ENCODE measurements at places on chromosomes 12 and 14. TPM values are rescaled to one million over a fixed set of nuclear protein-coding genes. Genes with fewer than 3 reads are reported as not detected.

GRCh38 chr12:94575024-94575423 lies 75.3 kb downstream of the TMCC3 start:
- no peak for DNase-seq

- no peak for DNase-seq
Measured at GRCh38 chr14:93231129-93231979, 24.3 kb downstream of the UBR7 start.

- no peak for DNase-seq
Measured at GRCh38 chr12:89693639-89694202, 14.9 kb downstream of the ATP2B1 start.

- peak; percentile 79 for DNase-seq
Measured at GRCh38 chr12:95574799-95575452, 23.6 kb upstream of the USP44 start.

The KRT6B gene
- total RNA-seq = not detected

- DNase-seq = no peak
Measured at GRCh38 chr14:50037852-50038251, 78.5 kb downstream of the VCPKMT start.

GRCh38 chr14:89469210-89470198 lies 52.5 kb upstream of the FOXN3 start:
- DNase-seq = no peak

GRCh38 chr12:67515679-67516340 lies 132.7 kb upstream of the DYRK2 start:
- DNase-seq = no peak

DNA sequence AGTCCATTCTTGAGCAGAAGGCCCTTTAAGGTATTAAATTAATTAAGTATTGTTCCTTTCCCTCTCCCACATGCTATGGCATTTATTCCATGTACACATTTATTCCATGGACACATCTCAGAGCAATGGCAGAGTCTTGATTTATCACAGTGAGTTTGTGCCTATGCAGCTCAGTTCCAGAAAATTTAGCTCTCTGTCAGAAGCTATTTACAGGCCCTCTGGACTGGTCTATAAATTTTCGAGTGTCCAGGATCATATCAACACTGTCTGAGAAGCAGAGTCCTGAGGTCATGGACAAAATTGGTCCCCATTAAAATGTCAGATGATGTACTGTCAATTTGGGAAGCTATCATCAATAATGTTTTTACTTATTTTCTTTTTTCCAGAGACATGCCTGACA lies 65.5 kb downstream of the TTC7B start:
- DNase-seq = no peak

The UNC79 gene
- total RNA-seq = 3.6 TPM

GRCh38 chr14:81784084-81784483 lies 250.4 kb upstream of the SEL1L start:
- DNase-seq = no peak

GRCh38 chr12:46292754-46293402 lies 24.0 kb upstream of the SLC38A1 start:
- DNase-seq = no peak

The SOAT2 gene
- not detected for total RNA-seq

GRCh38 chr14:64225151-64225757 lies 68.9 kb downstream of the ESR2 start:
- no peak for DNase-seq

GRCh38 chr12:75308279-75308678 lies 21.8 kb downstream of the CAPS2 start:
- DNase-seq = no peak

DNA sequence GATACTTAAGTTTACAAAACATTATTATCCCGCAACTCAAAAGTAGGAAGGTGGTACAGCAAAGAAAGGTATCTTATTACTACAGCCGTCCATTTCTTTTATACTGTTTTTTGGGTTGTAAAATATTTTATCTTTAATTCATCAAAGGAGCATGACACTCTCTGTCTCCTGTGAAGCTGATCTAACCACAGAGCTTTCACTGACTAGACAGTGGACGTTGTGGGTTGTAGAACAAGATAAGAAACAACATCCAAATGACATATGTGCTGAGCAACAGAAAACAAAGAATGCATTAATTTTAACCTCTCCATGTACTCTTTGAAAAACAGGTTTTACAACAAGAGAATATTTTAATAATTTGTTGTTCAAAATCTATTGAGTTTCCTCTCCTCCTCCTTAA lies 195.9 kb upstream of the FBXO33 start:
- DNase-seq = no peak

DNA sequence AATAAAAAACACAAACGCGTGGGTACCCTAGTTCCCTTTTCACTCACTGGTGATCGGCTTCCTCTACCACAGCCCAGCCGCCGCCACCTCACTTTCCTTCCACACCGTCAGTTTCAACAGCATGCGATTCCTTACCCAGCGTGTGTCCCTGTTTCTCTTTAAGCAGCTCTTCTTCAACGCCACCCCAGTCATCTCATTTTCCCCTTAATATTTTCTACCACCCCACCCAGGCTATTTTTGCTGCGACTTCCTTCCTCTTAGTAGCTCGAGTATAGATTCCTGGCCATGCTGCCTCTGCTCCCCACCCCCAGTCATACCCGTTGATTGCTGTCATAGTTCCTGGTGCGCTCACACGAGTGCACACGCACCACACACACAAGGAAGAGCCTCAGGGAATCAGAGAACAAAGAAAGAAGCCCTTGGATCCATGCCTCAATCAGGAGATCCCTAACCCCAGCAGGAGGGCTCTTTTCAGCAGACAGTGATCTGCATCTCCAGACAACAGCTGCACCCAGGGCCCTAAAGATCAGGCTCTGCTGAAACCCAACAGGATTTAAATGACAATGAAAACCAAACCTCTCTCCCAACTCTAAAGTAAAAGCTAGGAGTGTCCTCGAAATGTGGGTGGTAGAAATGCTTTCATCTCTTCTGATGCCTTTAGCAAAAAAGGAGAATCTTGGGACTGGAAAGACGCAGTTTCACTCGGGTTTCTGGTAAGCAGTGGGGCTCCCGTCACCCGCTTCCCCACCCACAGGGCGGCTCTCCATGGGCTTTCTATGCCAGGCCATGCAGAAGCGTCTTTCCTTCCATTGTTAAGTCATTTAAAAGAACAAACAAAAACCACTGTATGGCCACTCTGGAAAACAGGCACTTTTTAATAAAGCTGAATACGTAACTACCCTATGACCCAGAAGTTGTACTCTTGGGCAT lies 23.8 kb downstream of the VPS37B start:
- peak; percentile 100 for DNase-seq

The B4GALNT3 gene
- total RNA-seq = 31.3 TPM

The ADIPOR2 gene
- 36.2 TPM for total RNA-seq

The DEGS2 gene
- total RNA-seq = 0.35 TPM

The SDSL gene
- not detected for total RNA-seq

DNA sequence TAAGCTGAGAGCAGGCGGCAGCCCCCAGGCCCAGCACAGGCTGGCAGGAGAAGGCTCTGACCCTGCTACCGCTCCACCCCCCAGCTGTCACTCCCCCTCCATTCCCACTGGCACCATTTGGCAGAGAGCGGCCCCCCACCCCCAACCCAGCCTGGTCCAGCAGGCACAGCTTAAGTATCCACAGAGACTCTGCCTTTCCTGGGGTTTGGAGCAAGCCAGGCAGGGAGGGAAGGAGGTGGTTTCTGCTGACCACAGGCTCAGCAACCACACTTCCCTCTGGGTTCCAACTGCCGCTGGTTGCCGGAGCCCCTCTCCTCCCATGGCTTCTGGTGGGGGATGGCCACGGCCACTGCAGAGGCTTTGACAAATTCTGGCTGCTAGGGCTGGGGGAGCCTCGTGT lies 30.5 kb upstream of the CCND2 start:
- no peak for DNase-seq

DNA sequence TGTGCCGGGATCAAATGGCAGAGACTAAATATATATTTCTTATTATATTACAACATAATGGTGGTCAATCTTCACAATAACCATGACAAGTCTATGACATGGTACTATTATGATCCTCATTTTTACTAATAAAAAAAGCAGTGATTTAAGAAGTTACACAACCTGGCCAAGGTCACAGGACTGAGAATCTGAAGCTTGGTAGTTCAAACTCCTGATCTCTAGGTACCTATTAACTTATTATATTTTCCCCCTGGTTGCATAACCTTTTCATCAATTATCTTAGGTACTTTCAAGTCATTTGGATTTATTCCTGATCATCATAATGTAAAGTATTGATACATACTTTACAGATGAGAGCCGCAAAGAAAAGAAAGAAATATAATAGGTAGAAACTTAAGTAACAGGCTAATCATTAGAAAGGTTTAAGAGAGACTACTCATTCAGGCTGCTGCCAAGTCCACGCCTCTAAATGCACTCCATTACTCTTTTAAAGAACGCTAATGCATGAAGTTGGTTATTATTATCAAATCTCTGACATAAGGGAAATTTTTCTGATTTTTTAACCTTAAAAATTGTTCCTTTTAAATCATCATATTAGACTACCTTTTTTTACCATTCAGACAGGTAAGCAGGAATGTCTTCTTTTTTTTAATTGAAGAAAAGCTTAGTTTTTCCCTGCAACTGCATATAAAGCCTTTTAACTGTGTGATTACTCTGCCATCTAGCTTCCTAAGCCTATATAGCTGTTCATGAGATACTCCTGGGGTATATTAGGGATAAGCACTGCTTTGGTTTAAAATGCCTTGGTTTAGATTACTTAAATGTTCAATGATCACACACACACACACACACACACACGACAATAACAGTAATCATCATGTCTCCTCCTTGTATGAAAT lies 35.6 kb downstream of the RPS29 start:
- peak; percentile 59 for DNase-seq

DNA sequence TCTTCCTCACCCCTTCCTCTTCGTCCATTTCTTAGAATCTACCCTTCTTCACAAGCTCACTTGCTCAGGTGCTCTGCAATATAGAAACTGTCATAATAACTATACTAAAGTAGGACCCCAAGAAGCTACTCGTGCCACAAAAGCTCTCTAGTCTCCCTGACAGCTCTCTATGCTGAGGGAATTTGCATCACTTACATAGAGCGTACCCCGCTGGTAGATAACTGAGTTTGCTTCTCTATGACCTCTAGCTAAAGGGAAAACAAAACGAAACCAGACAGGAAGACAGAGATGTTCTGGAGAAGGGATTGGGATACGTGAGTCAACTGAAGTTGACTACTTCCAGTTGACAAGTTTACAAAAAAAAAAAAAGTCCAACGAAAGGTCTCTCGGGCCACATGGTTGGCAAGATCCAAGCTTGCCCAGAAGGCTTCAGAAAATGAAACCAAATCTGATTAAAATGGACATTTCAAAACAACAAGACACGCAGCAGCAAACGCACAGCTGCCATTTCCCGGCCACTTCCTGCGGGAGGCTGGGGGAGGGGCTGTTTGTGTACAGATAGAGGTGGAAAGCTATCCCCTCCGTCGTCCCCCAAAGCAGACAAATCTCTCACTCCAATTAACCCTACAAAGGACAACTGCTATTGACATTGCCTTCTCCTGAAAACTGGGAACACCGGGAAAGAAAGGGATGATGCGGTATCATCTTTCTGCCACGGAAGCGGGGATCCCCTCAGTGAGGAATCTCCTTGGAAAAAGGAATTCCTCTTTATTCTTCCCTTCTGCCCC lies 1.3 kb downstream of the BAZ2A start:
- DNase-seq = peak; percentile 66

DNA sequence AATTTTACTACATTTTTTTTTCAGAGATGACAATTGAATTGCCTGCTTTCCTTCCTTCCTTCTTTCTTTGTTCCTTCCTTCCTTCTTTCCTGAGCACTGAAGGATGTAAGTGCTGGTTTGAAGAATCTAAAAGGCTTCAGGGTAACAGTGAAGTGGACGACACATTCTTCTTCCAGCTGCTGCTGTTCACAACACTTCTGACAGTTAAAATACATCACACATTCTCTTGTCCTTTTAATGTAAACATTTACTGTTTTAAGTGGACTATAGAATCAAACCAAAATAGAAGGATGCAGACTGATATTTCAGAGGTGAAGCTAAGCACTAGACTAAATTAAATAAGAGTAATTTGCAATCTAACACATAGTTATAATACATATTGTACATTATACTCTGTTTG lies 151.5 kb downstream of the MSRB3 start:
- DNase-seq = no peak

GRCh38 chr14:74959596-74960180 lies 4.3 kb upstream of the PGF start:
- DNase-seq = no peak

DNA sequence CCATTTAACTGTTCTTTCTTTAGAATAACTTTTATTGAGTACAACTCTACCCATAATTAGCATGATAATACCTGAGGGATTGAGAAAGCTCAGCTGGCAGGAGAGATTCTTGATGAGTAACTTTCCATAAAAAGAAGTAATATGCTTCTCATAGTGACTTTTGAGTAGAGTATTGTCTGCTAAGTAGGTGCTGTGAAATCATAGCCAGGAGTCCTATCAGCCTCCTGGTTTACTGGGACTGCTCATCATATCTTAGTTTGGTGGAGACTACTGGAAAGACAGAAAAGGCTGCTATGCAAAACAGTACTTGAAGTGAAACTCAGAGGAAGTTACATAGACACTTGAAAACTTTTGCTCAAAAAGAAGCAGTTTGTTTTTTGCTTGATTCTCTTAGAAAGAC lies 113.3 kb upstream of the ATP2B1 start:
- peak; percentile 7 for DNase-seq

GRCh38 chr14:92494512-92494911 lies 19.1 kb upstream of the RIN3 start:
- no peak for DNase-seq

The CACNA1C gene
- 0.82 TPM for total RNA-seq

DNA sequence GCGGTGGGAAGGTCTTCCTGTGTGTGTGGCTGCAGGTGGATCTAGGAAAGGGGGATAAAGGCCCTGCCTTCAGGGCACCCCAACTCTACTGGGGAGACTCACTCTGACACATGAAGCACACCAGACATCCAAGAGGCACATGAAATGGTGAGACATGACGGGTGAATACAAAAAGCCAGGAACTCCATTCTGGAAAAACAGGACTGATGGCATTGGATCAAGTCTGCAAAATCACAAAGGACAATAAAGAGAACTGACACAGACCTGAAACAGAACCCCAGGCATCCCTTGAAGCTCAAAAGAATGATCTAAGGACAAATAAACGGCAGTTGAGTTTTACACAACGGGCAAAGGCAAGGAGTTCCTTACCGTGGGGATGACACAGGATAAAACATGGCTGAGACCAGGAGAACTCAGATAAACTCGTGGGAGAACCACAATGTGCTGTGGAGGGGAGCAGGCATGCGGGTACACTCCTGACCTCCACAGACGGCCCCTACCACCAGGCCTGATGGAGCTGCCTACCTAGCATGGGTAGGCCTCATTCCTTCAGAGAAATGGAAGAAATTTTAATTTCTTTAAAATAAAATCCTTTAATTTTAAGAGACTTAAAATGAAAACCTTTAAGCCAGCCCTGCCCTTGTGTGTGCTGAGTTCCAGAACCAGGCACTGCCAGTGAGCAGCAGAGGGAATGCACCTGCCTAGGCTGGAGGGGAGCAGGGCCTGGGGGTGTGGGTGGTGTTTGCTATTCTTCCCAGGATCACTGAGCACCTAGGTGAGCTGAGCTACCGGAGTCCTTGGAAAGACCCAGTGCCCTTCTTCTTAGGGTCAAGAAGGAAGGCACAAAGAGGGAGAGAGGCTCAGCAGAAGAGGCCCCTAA lies 100.1 kb downstream of the SINHCAF start:
- DNase-seq = no peak
